ENCODE measurements at places on chromosomes 7 and 10. TPM values are rescaled to one million over a fixed set of nuclear protein-coding genes. Genes with fewer than 3 reads are reported as not detected.

Gene CAMK1D
- 29.7 TPM for total RNA-seq

Gene CNOT4
- 14.7 TPM for total RNA-seq

Gene ACTL6B
- 0.29 TPM for total RNA-seq

Gene OR9A2
- total RNA-seq, result not detected

Gene PDE6C
- not detected for total RNA-seq

Gene NXPH1
- total RNA-seq, result 0.30 TPM

Gene PRSS58
- not detected for total RNA-seq

Gene PLEKHS1
- 13.3 TPM for total RNA-seq

Gene C10orf143
- total RNA-seq, result 3.1 TPM

Gene PRKRIP1
- total RNA-seq, result 19.4 TPM

Gene BICC1
- total RNA-seq, result 1.3 TPM

GRCh38 chr7:114217026-114217806 is 197.4 kb upstream of the FOXP2 start:
- H3K27ac ChIP-seq, result no peak overlapping the region
- DNase-seq, result no peak
- H3K4me3 ChIP-seq, result no peak overlapping the region

GRCh38 chr10:103096130-103096529 is 96.9 kb downstream of the NT5C2 start:
- H3K4me3 ChIP-seq, result no peak overlapping the region
- no peaks in the 10 kb centered on the region for H3K4me1 ChIP-seq
- H3K36me3 ChIP-seq, result peaks cover 3% of the 10 kb centered on the region

- H3K36me3 ChIP-seq, result no peaks in the 10 kb centered on the region
- H3K27ac ChIP-seq, result no peak overlapping the region
- no peaks in the 10 kb centered on the region for H3K4me1 ChIP-seq
- no peak for DNase-seq
These were observed 96.8 kb upstream of the SAMD8 start for GRCh38 chr10:75014516-75015230.

- no peaks in the 10 kb centered on the region for H3K4me1 ChIP-seq
- H3K27ac ChIP-seq, result no peak overlapping the region
- no peak for DNase-seq
- no peak overlapping the region for H3K4me3 ChIP-seq
- no peaks in the 10 kb centered on the region for H3K36me3 ChIP-seq
These were observed 11.8 kb downstream of the INPP5A start for GRCh38 chr10:132549371-132549770.

DNA sequence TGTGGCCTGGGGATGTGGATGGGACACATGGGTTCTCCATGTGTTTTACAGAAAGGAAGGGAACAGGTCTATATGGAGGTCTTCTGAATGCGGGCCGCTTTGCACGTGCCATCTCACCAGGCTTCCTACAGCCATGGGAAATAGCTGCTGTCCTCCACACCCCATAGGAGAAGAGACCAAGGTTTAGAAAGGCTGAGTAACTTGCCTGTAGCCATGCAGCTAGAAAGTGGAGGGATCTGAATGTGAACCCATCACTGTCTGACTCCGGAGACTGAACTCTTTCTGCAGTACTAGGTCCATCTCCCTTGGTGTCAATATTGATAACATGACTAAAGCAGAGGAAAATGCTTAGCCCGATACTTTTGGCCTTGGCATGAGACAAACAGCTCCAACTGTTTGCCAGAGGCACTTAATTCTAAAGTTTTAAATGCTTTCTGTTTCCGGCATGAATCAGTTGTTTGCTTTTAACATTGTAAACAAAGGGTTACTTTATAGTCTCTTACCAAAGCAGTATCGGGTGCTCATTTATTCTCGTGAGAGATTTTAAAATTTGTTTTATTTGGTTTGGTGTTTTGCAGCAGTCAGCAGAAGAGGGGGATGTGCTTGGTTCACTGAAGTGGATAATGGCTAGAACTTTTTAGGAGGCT is 64.8 kb upstream of the LOXL4 start:
- H3K27me3 ChIP-seq, result no peaks in the 10 kb centered on the region
- H3K4me1 ChIP-seq, result no peaks in the 10 kb centered on the region
- no peak overlapping the region for H3K27ac ChIP-seq
- DNase-seq, result no peak
- no peak overlapping the region for H3K4me3 ChIP-seq

- H3K36me3 ChIP-seq, result no peaks in the 10 kb centered on the region
- no peaks in the 10 kb centered on the region for H3K27me3 ChIP-seq
These were observed 10.4 kb downstream of the ANLN start for GRCh38 chr7:36400036-36400435.

- H3K4me1 ChIP-seq, result no peaks in the 10 kb centered on the region
- no peaks in the 10 kb centered on the region for H3K27me3 ChIP-seq
- H3K27ac ChIP-seq, result no peak overlapping the region
- no peak for DNase-seq
- H3K4me3 ChIP-seq, result no peak overlapping the region
These were observed 98.6 kb downstream of the SLC16A9 start for GRCh38 chr10:59611048-59611447.

DNA sequence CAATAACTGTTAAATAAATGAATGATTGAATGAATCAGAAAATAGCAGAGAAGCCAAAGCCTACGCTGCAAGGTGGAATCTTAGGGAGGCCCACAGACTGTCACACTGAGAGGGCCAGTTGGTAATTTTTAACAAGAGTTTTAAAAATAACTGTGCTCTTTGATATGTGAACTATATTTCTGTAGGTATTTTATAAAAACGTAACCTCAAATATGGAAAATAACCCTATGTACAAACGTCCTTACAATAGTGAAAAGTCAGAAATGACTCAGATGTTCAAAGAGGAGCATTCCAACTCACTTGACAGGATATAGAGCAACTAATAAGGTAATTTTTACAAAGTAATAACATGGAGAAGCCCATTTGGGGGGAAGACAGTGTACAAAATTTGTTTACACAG is 18.9 kb upstream of the TMEM273 start:
- DNase-seq, result no peak
- no peaks in the 10 kb centered on the region for H3K27me3 ChIP-seq

DNA sequence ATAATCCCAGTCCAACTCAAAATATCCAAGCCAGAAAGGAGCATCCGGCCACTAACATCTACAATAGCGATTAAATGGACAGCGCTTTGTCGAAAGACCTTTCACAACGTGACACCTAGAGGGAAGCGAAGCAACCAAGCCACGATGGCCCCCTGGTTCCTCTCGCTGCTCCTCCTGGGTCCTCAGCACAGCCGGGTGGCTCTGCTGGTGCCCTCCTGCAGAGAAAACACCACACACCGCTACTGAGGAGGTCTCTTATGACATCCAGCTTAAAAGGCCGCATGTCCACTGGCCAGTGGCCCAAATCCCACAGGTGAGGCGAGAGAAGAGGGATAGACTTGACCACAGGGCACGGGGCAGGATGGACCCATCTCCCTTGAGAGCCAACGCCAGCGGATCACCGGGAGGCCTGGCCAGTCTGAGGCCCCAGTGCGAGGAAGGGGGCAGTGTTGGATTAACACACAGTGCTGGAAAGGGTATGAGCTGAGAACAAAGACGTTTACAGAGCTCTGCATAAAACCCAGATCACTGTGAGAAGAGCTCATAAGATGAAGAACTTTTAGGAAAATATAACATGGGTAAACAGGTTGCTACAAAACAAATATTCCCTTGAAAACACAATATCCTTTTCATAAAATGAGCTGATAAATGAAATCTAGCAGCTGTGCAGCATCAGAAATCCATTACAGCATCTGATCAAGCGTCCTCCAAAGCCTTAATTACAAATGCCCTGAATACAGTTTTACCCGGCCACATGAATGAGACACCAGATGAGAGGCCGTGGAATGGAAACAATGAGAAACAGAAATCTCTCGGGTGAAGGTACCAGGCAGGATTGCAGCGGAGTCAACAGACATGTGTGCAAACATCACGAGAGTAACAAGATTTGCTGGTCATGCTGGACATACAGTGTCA is 236.7 kb downstream of the DIP2C start:
- no peak overlapping the region for H3K27ac ChIP-seq
- no peak overlapping the region for H3K4me3 ChIP-seq
- H3K36me3 ChIP-seq, result no peaks in the 10 kb centered on the region
- DNase-seq, result no peak

DNA sequence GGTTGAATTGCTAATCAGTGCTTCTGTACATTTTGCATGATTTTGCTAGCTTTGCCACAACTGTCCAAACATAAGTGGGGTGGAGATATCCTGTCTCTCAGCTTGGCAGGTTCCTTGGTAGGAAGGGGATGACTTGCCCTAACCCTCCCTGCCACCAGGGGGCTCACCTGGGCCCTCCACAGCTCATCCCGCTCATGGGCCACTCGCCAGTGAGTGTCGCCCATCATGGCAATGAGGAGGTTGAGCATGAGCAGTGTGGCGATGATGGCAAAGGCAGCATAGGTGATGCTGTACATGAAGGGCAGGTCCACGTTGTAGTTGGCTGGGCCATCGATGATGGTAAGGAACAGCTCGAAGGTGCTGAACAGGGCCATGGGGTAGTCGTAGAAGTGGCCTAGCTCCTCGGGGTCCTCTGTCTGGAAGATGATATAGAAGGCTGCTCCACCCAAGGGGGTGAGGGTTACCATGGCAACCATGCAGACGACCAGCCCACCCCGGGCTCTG is 12.2 kb downstream of the TRPV6 start:
- no peaks in the 10 kb centered on the region for H3K27me3 ChIP-seq
- H3K27ac ChIP-seq, result no peak overlapping the region
- H3K4me1 ChIP-seq, result no peaks in the 10 kb centered on the region
- H3K36me3 ChIP-seq, result no peaks in the 10 kb centered on the region
- DNase-seq, result no peak
- no peak overlapping the region for H3K4me3 ChIP-seq

DNA sequence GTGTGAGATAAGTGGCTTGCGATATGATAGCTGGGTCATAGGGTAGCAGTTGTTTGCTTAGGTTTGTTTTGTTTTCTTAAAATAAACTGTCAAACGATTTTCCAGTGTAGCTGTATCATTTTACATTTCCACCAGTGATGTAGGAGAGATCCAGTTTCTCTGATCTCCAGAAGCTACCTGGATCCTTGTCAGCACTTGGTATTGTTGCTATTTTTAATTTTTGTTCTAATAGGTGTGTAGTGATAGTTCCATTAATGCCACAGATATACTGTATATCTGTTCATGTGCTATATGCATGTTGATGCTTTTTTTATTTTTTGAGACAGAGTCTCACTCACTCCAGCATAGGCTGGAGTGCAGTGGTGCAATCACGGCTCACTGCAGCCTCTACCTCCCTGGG is 44.4 kb downstream of the GOLGA7B start:
- no peaks in the 10 kb centered on the region for H3K27me3 ChIP-seq
- no peak for DNase-seq
- H3K4me3 ChIP-seq, result no peak overlapping the region
- no peaks in the 10 kb centered on the region for H3K4me1 ChIP-seq
- no peak overlapping the region for H3K27ac ChIP-seq
- no peaks in the 10 kb centered on the region for H3K36me3 ChIP-seq

GRCh38 chr7:155329225-155329624 is 31.5 kb downstream of the INSIG1 start:
- no peak overlapping the region for H3K27ac ChIP-seq
- no peak for DNase-seq
- H3K36me3 ChIP-seq, result no peaks in the 10 kb centered on the region
- H3K4me1 ChIP-seq, result no peaks in the 10 kb centered on the region

GRCh38 chr10:15313047-15313446 is 58.0 kb downstream of the FAM171A1 start:
- no peak for DNase-seq
- H3K27me3 ChIP-seq, result no peaks in the 10 kb centered on the region
- H3K4me1 ChIP-seq, result no peaks in the 10 kb centered on the region
- no peak overlapping the region for H3K27ac ChIP-seq
- H3K36me3 ChIP-seq, result no peaks in the 10 kb centered on the region
- no peak overlapping the region for H3K4me3 ChIP-seq

GRCh38 chr7:95687759-95688343 is 84.5 kb upstream of the DYNC1I1 start:
- H3K4me3 ChIP-seq, result no peak overlapping the region
- no peaks in the 10 kb centered on the region for H3K36me3 ChIP-seq
- no peak for DNase-seq
- no peaks in the 10 kb centered on the region for H3K4me1 ChIP-seq
- no peaks in the 10 kb centered on the region for H3K27me3 ChIP-seq

DNA sequence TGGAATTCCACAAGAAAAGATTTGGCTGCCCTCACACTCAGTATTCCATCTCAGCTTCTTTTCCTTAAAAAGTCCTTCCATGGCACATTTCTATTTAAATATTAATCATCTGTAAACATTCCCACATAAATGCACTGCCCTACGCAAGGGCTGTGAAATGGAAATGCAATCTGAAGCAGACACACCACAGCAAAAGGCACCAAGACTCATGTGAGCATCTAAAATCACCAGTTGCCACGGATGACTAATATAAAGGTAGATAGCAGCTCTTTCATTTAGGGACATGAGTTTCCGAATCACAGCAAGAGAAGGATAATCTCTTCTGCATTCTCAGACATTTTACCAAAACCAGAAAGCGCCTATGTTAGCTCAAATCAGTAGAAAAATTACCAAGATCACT is 31.6 kb downstream of the COA1 start:
- no peak overlapping the region for H3K4me3 ChIP-seq
- H3K4me1 ChIP-seq, result no peaks in the 10 kb centered on the region
- H3K36me3 ChIP-seq, result no peaks in the 10 kb centered on the region
- no peaks in the 10 kb centered on the region for H3K27me3 ChIP-seq
- no peak overlapping the region for H3K27ac ChIP-seq

DNA sequence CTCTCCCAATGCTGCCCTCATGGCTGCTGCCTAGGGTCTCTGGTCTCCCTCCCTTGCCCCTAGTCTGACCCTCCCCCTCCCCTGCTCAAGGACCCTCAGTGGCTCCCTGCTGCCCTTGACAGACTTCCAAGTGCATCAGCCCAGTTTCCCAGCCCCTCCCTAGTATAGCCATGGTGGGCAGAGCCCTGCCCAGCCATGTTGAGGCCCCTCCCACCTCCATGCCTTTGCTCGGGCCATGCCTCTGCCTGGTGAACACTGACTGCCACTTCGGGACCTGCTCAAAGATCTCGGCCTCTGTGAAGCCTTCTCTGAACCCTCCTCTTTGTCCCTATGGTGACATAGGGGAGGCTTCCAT is 73.2 kb downstream of the MYL10 start:
- no peaks in the 10 kb centered on the region for H3K27me3 ChIP-seq
- no peak for DNase-seq
- H3K4me3 ChIP-seq, result no peak overlapping the region
- H3K4me1 ChIP-seq, result no peaks in the 10 kb centered on the region
- H3K27ac ChIP-seq, result no peak overlapping the region
- H3K36me3 ChIP-seq, result no peaks in the 10 kb centered on the region

GRCh38 chr7:5638994-5639393 is 142.5 kb downstream of the RNF216 start:
- H3K4me3 ChIP-seq, result no peak overlapping the region
- H3K27ac ChIP-seq, result no peak overlapping the region
- no peak for DNase-seq
- no peaks in the 10 kb centered on the region for H3K36me3 ChIP-seq
- peaks cover 19% of the 10 kb centered on the region for H3K4me1 ChIP-seq

DNA sequence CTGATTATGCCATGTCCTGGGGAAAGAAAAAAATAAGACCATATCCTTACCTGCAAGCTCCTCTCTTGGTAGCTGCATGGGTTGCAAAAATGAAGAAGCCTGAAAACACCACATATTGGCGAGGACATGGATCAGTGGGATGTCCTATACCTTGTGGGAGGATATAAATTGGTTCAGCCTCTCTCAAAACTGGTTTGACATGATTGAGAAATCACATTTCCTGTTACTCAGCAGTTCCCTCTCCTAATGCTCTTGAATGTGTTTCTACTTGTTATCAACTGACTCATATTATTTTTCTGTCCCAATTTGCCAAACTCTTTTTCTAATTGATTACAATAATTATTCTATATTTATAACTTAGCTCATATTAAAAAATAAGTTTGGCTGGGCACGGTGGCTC is 380.2 kb downstream of the EXOC4 start:
- H3K4me3 ChIP-seq, result no peak overlapping the region
- H3K36me3 ChIP-seq, result no peaks in the 10 kb centered on the region
- no peak for DNase-seq
- no peaks in the 10 kb centered on the region for H3K27me3 ChIP-seq
- no peak overlapping the region for H3K27ac ChIP-seq
